Activated naive CD4-positive, alpha-beta T cell treated with anti-CD3 and anti-CD28 coated beads, Interleukin-2, amount 50 U/mL, for 72 hours (primary cell): ENCODE measurements at places on chromosomes 2 and 18. TPM values are rescaled to one million over a fixed set of nuclear protein-coding genes. Genes with fewer than 3 reads are reported as not detected.

RRM2 gene
- total RNA-seq: 413 TPM

GPR35 gene
- total RNA-seq: 1.5 TPM

IKZF2 gene
- 8.9 TPM for total RNA-seq

GREB1 gene
- total RNA-seq: 0.91 TPM

TUBB8B gene
- not detected for total RNA-seq

HOXD8 gene
- total RNA-seq: not detected

COL4A3 gene
- not detected for total RNA-seq

RAB17 gene
- total RNA-seq: not detected

FAM110C gene
- total RNA-seq: 2.1 TPM

SESTD1 gene
- total RNA-seq: 15.4 TPM

SPP2 gene
- total RNA-seq: not detected

PID1 gene
- total RNA-seq: not detected

SH3BP4 gene
- total RNA-seq: 0.31 TPM

NFATC1 gene
- total RNA-seq: 94.8 TPM

MC5R gene
- total RNA-seq: not detected

CROCC2 gene
- not detected for total RNA-seq

C2orf15 gene
- 2.1 TPM for total RNA-seq

CD28 gene
- total RNA-seq: 159 TPM

CHRND gene
- not detected for total RNA-seq

ANKRD30B gene
- not detected for total RNA-seq
